ENCODE measurements at places on chromosomes 1 and 21. TPM values are rescaled to one million over a fixed set of nuclear protein-coding genes. Genes with fewer than 3 reads are reported as not detected.

Gene NUDT4B
- 15.9 TPM for total RNA-seq

Gene PPP2R5A
- 22.8 TPM for total RNA-seq

Gene MYCL
- total RNA-seq = 9.4 TPM

Gene FTCD
- 0.41 TPM for total RNA-seq

Gene IL10
- 0.41 TPM for total RNA-seq

Gene OR10J1
- total RNA-seq = not detected

Measured in frontal cortex (tissue), 4 donors.